ELR (cell line): ENCODE measurements at places on chromosomes 11 and 22.

- DNase-seq = peak; percentile 50
These were observed 78.6 kb downstream of the ME3 start for GRCh38 chr11:86593833-86594232.

GRCh38 chr11:105989124-105989523 lies 32.9 kb downstream of the MSANTD4 start:
- no peak for DNase-seq

- DNase-seq = peak; percentile 53
These were observed 414 bp upstream of the PNPLA3 start for GRCh38 chr22:43923191-43923590.

DNA sequence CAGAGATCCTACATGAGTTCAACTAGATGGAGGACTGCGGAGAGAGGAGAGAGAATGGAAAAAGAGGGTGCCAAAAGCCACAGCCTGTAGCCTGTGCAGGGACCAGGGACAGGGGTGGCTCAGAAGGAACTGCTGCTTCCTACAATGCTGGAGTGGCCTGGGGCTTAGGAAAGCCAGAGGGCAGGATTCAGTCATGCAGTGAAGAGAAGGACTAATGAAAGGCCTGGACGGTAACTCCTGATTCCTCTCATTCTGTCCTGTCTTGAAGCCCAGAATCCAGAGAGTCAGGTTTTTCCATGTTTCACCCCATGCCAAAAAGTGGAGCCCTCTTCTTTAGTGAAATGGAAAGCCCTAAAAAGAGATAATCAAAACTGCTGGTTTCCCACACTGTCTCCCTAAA lies 48.4 kb upstream of the INCENP start:
- DNase-seq = no peak

GRCh38 chr11:36186340-36187175 lies 102.7 kb downstream of the COMMD9 start:
- DNase-seq = peak; percentile 5

DNA sequence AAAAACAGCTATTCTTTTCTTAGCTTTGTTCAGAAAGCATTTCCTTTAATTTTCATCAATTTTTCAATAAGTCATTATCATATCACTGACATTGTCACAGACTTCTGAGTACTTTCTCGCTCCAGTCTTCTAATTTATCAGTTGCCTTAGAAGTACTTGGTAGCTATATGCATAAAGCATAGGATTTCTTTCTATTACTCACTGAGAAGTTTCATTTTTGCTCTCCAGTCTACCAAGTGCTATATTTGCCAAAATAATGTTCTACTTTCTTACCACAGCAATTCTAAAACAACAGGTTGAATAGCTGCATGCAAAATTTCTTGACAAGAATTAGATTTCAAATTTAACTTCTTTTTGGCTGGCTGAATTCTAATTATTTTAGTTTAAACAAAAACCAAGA lies 116.3 kb downstream of the STK33 start:
- DNase-seq = no peak

GRCh38 chr11:5380740-5381342 lies 2.8 kb upstream of the OR51M1 start:
- peak; percentile 82 for DNase-seq

DNA sequence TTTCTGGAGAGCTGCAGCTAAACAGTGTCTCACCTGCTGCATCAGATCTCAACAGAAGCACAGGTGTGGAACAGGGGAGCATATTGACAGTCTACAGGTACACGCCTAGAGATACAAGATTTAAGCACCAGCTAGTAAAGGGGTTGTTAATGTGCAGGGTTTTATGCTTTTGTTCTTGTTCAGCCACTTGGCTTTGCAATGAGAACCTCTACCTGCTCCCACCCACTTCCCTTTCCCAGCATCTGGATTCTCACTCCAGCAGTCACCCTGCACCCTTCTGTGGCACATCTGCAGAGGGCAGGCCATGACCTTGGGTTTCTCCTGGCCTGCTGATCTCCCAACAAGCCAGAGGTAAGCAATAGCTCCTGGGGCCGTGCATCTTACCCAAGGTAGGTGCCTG lies 446.6 kb downstream of the BUD13 start:
- no peak for DNase-seq

GRCh38 chr11:114075891-114076441 lies 16.5 kb downstream of the ZBTB16 start:
- DNase-seq = peak; percentile 49

DNA sequence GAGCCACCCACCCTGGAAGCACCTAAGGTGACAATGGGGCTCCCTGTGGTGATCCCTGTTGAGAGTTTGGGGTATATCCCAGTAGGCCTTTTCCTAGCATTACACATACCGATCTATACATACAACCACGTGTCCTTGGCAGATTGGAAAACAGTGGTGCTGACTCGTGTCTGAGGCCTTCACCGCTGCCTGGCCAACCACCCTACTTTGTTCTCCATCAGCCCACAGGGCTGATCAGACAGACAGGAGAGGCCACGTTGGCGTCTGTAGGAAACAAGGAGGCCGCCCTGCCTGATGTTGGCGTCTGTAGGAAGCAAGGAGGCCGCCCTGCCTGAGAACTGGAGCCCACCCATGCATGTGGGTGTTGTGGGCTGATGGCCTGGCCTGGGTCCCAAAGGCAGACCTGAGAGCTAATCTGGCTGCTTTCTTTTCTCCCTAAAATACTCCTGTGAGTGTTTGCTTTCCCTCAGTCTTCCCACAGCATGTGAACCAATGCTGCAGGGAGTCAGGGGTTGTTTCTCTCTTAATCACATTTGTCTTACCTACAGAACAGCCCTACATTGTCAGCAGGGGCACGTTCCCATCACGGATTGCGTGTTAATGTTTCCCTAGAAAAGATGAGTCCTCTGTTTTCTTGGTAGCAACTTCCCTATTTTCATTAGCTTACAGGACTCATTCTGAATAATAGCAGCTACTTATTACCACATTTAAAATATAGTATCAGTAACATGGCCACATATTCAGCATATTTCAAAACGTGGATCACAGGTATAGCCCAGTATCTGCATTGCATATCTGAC lies 57.2 kb downstream of the SBF1 start:
- DNase-seq = peak; percentile 47

DNA sequence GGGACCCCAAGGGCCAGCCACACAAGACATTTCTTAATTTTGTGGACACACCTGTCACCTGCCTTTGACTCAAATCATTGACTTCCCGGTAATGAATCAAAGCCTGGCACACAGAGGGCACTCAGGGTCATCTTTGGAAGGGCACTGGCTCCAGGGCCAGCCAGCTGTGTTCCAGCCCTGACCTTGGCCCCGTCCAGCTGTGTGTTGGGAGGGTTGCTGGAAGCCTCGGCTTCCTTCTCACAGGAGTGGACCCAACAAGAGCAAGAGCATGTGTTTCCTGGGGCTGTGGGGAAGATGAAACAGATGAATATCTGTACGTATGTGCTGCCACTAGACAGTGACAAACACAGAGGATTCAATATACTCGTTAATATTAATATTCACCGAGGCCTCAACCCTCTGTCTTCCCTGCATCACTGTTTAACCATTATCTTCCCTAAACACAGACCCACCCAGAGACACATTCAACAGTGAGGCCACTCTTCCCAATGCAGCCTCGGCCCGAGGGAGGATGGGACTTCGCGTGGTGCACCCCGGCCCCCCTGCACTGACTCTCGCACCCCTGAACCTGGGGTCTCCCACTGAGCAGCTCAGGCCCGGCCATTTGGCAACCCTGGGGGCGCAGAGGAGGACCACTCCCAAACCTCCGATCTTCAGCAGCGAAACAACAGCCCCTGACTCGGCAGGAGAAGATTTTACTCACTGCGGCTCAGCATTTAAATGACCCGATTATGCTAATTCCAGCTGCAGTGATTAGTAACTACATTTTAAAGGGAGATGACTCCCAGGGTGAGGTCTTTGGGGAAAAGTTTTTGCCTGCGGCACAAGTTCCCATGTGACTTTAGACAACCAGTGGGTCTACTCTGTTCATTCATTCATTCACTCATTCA lies 45.7 kb downstream of the PHF21B start:
- no peak for DNase-seq

DNA sequence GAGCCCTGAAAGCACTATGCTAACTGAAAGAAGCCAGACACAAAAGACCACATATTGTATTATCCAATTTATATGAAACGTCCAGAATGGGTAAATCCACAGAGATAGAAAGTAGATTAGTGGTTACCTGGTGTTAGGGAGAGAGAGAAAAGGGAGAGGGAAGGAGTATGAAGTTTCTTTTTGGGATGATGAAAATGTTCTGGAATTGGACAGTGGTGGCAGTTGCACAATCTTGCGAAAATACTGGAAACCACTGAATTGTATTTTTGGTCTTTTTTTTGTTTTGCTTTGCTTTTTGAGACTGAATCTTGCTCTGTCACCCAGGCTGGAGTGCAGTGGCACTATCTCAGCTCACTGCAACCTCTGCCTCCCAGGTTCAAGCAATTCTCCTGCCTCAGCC lies 63.5 kb downstream of the MRTFA start:
- DNase-seq = no peak

DNA sequence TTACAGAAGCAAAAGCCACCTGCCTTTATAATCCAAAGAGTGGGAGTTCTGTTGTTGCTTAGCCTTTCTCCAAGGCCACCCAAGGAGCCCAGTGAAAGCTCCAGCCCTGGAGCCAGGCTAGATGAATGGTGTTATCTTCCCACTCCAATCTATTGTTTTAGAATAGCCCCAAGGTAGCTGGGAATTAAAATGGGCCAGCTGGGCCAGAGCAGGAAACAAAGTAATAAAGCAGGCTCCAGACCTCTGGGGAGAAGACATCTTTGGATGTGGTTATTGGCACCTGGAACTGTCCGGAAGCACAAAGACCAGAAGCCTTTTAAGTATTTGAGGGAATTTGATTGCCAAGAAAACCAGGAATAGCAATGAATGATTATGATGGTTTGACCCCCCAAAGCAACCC lies 8.8 kb downstream of the C11orf96 start:
- DNase-seq = no peak

- DNase-seq = no peak
These were observed 4.4 kb downstream of the RCE1 start for GRCh38 chr11:66847461-66848232.

DNA sequence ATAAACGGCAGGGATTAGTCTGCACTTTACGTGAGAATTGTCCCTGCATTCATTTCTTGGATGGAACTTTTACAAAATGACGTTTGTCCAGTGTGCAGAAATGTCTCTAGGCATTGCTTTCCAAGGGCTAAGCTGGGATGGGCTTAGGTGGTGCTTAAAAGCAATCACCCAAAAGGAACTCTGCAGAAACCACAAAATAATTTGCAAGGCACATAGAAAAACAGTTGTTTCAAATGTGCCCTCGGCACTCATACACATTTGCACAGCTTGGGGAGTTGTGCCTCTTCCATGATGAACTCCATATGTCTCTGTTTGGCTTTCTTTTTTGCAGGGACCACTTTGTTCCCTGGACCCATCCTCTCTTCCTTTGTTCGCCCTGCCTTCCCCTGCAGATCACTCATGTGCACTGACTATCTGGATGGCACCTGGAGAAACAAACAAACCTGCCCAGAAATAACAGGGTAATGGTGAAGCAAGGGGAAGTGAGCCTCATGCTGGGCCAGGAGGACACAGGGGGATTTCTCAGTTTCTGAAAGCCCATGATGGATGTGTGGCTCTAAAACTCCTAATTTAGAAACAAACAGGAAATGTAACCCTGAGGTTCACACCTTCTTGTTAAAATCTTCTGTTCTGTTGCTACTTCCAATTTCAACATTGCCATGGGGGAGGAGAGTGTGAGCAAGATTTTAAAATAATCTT lies 150.2 kb downstream of the SNX19 start:
- DNase-seq = no peak

- DNase-seq = no peak
These were observed 61.5 kb downstream of the IGLL1 start for GRCh38 chr22:23518376-23519187.

DNA sequence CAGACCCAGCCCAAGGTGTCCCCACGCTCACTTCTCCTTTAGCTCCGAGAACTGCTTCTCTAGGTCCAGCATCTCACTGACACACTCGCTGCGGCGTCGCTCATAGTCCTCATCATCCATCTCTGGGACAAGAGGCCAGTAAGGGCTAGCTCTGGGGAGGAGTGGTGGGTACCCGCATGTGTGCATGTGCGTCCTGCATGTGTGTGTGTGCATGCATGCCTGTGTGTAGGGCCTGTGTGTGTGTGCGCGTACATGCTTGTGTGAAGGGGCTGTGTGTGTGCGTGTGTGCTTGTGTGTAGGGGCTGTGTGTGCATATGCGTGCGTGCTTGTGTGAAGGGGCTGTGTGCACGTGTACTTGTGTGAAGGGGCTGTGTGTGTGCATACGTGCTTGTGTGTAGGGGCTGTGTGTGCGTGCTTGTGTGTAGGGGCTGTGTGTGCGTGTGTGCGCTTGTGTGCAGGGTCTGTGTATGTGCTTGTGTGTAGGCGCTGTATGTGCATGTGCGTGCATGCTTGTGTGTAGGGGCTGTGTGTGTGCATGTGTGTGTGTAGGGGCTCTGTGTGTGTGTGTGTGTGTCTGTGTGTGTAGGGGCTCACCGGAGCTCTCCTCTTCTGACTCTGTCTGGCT lies 3.3 kb downstream of the BRMS1 start:
- no peak for DNase-seq

DNA sequence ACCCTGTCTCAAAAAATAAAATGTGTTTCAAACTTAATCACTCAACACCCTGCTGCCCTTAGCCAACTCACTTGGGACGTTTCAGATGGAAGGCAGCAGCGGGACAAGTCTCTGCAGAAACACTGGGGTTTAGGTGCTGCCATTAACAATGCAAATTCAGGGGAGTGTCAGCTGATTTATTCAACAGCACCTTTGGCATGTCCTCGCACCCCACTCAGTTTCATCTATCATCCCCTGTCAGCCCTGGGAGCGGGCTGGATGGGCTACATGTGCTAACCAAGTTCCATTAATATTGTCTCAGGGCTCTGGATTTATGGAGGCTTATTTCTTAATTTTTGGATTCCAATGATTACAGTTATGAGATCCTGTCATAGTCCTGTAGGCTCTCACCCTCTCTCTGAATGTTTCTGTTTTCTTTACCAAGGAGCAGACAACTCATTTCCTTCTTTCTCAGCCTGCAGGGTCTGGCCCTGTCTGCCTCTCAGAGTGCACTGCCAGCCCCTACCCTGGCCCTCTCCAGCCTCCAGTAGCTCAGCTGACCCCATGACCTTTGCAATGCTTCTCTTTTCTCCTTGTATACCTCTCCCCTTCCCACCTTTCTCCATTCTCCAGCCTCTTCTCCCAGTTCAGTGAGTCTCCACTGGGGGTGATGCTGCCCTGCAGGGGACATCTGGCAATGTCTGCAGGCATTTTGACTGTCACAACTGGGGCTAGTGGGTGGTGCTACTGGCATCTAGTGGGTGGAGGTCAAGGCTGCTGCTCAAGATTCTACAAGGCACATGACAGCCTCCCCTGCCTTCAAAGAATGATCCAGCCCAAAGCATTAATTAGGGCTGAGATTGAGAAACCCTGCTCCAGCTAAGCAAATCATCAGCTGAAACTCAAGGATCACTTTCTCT lies 79.0 kb downstream of the APIP start:
- DNase-seq = no peak

- no peak for DNase-seq
These were observed 48.4 kb downstream of the PDE2A start for GRCh38 chr11:72625691-72626413.

- no peak for DNase-seq
These were observed 3.9 kb upstream of the PRG2 start for GRCh38 chr11:57394203-57394965.
